ENCODE measurements at places on chromosomes 7 and 10.

GRCh38 chr7:91465595-91466061, 201.4 kb downstream of the FZD1 start:
- DNase-seq: no peak

GRCh38 chr10:129971381-129972144, 7.5 kb upstream of the EBF3 start:
- DNase-seq: no peak

DNA sequence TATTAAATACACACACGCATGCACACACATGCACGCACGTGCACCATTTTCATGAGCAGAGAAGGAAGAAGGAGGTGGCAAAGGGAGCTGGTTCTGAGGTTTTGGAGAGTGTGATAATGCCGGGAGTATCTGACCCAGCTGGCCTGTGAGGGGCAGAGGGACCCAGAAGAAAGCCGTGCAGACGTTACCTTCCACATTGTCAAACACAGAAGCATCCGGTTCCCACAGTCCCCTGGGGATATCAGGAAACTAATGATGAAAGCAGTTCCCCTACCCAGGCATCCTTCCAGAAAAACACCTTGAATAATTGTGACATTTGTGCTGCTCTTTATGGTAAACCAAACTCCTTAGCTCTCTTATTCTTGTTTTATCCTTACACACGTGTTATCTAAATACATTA, 85.7 kb upstream of the FAM180A start:
- no peak for DNase-seq

- no peak for DNase-seq
These were observed 491.7 kb downstream of the GRM8 start for GRCh38 chr7:126760914-126761577.

DNA sequence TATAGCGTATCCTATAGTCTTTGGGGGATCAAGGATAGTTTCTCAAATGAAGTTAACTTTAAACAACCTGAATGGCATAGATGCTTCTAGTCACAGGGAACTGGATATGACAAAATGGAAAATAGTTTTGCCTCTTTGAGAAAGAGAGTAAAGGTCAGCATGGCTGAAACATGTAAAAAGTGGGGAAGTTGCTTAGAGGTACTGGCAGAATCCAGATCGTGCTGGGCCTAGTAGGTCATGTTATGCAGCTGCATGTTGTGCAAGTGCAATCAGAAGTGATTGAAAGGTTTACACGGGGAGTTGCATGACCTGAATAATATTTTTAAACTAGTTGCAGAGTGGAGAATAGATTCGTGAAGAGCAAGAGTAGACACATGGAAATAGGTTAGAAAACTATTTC, 201.1 kb upstream of the HDAC9 start:
- no peak for DNase-seq

GRCh38 chr7:151167197-151167961, at the start of gene GBX1:
Gene GBX1, minus strand, starts transcription at chr7:151167694. Its CDS starts 146 bp downstream, at chr7:151167548.
- no peak for DNase-seq

GRCh38 chr7:2760098-2760889, 72.3 kb downstream of the AMZ1 start:
- DNase-seq: no peak

DNA sequence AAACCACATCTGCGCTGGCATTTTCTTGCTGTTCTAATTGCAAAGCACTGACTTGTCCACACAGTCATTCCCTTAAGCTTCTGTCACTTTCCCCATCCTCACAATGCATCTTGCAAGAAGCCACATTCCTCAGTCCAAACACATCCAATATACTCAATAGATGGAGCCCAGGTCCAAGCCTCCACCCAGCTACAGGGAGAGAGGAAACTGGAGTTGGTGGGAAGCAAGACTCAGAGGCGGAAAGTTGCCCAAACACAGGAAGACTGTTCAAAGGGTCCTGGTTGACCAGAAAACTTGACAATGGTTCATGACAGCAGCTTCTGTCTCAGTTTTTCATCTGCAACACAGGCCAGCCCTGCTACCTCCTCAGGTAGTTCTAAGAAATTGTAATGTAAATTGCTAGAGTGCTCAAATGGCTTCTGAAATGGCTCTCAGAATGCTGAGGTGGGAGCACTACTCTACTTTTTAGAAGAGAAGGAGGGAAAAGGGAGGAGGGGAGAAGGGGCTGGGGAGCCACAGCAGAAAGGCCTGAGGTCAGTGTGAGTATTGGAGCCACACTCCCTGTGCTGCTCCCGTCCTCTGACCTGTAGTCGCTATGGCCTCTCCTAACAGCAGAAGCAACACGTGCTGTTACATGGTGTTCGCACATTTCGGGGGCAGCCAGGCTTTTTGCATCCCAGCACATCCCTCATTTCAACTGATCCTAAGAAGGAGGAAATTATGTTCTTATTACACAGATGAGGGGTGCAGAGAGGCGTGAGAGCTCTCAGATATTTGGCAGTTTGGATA, 46.9 kb upstream of the GPR26 start:
- peak; percentile 52 for DNase-seq

DNA sequence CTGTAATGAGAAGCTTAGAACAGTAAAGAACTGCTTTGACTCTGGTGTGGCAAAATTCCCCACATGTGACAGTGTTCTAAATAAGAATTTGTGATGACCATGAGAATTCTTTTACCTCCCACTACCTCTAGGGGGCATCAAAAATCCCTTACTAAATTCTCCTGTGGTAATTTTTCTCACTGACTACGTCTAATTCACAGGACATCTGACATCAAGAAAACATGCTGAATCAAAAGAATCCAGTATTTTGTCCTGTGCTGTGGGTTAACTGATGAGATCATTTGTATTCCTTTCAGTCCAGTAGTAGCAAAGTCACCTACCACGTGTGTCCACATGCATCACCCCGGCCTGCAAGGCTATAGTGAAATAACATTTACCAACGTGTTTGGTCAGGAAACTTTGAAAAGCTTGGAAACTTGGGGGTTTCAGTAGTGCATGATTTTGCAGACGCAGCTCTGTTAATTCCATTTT, 103.8 kb downstream of the ATE1 start:
- DNase-seq: no peak

DNA sequence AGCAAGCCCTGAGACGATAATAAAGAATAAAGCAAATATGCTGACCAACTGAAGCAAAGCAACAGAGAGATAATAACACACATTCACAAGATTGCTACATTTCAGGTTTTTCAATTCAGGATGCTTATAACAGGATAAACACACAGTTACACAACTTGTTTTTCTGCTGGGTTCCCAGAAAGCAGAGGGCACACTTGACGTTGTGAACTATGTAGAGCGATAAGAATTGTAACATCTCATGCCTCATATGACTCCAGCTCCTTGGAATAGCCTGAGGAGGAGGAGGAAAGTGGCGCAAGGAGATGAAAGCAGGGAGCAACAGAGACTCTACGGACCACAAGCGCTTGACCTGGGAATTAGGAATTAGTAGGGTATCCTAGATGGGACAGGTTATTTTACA, 201.7 kb downstream of the SKAP2 start:
- DNase-seq: no peak

- DNase-seq: no peak
These were observed 55.5 kb downstream of the HGF start for GRCh38 chr7:81714306-81714705.

GRCh38 chr10:79196470-79197461, 128.0 kb downstream of the ZMIZ1 start:
- DNase-seq: no peak

DNA sequence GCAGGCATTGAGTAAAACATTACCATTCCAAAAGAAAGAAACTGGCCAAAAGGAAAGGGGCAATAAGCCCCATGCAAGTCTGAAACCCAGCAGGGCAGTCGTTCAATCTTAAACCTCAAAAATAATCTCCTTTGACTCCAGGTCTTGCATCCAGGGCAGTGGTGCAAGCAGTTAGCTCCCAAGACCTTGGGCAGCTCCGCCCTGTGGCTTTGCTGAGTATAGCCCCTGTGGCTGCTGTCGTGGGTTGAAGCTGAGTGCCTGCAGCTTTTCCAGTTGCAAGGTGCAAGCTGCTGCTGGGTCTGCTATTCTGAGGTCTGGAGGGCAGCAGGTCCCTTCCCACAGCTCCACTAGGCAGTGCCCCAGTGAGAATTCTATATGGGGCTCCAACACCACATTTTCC, 580.1 kb upstream of the AUTS2 start:
- no peak for DNase-seq

DNA sequence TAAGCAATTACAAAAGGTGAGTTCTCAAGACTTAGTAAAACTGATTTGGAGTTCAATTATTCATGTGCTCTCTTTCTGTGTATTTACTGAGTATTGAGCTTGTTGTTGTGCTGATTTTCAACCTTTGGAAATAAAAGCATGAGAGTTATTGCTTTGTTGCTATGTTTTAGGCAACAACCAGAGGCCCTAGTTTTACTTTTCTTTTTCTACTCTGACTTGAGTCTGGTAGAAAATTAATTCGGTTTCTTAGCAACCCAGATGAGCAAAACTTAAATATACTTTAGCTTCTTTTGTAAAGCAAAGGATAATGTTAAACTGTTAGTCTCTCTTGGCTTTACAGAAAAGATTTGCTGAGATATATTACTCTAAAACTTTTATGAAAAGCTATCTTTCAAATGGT, 66.4 kb upstream of the SCIN start:
- DNase-seq: no peak

DNA sequence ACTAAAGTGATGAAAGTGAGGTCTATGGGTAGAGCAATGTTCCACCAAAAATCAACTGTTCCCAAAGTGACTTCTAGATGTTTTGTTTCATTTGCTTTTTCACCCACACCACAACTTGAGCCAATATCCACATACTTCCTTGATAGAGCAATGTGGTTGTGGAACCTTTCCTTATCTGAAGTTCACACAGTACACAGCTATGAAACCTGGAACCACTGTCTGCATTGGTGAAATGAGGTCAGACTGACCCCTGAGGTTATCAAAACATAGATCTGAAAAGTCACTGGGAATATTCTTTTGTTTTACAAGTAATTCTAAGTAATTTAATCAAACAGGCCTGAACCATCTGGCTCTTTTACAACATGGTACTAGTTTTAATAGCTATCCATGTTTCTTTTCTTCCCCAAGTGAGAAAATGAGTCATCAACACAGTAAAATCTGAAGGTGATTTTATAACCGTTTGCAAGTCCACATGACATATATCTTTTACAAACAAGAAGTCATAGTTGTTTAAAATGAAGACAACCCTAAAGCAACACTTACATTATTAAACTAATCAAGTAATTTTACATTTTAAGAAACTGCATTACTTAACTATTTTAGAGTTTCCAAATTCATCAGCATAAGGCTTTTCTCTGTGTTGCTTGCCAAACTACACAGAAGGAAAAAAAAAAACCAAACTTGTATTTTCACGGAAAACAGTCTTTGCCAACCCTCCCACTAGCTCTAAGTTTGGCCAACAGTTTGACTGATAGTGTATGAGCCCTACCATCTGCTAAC, 80.3 kb downstream of the LRRC17 start:
- no peak for DNase-seq
